ENCODE measurements at places on chromosomes 2 and 18.
A peak's percentile ranks its signal among the peaks of the same experiment; 100 is the strongest.

DNA sequence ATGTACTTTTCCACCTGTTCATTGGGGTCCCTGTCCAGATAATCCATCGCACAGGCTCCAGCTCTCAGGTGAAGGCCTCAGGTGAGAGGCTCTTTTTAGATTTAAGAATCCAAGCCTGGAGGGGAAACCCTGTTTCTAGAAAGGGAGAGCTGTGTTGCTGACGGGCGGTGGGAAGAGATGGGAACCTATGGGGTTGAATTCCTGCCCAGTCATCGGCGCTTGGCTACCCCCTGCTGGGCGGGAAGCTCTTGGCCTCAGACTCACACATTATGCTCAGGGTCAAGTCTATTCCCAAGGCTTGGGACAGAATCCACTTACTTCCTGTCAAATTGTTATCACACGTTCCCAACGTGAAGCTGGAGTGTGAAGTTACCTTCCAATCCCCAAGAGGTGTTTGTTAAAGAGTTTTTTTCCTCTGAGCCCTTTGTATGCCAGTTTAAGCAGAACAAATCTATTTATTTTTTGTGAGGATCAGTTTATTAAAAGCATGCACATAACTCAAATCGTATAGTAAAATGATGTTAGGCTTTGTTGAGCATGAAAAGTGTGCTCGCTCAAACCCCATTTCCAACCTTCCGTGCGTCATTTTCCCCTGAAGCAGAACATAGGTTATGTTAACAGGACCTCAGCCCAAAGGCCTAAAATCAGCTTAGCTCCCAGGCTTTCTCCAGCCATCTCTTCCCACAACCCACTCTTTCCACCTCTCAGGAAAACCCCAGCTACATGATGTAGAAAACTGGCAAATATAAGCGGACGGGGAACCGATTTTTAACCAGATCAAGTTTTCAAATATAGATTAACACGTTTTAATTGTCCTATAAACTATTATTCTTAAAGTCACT, 181.7 kb upstream of the ETAA1 start:
- no peaks in the 10 kb centered on the region for H3K27me3 ChIP-seq
- peak overlapping the region; percentile 86 for H3K27ac ChIP-seq
- DNase-seq = peak; percentile 92
- H3K4me3 ChIP-seq = no peak overlapping the region

- H3K4me1 ChIP-seq = peaks cover 12% of the 10 kb centered on the region
- peak overlapping the region; percentile 68 for H3K27ac ChIP-seq
- DNase-seq = peak; percentile 44
- H3K27me3 ChIP-seq = no peaks in the 10 kb centered on the region
- H3K4me3 ChIP-seq = no peak overlapping the region
Observed at GRCh38 chr18:58541146-58541788, 87.6 kb downstream of the ALPK2 start.

DNA sequence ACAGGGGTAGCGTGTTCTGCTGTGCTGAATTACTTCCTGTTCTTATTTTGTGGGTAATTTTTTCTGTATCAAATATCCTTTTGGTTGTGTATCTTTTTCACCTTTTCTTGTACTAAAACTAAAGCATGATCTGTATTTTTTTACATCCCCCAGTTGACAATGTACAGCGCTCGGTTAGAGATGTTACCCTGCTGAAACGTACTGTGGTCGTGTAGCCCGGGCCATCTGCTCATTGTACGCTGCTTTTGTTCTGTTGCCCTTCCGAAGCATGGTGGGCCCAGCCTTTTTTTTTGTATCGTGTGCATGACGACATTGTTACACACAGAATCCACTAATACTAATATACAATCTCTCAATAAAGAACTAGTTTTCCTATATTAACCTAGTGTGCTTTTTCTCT, 233.1 kb downstream of the HAUS1 start:
- H3K27me3 ChIP-seq = peaks cover 64% of the 10 kb centered on the region
- H3K4me3 ChIP-seq = no peak overlapping the region
- no peaks in the 10 kb centered on the region for H3K4me1 ChIP-seq
- no peak overlapping the region for H3K27ac ChIP-seq
- no peak for DNase-seq
- no peaks in the 10 kb centered on the region for H3K36me3 ChIP-seq

DNA sequence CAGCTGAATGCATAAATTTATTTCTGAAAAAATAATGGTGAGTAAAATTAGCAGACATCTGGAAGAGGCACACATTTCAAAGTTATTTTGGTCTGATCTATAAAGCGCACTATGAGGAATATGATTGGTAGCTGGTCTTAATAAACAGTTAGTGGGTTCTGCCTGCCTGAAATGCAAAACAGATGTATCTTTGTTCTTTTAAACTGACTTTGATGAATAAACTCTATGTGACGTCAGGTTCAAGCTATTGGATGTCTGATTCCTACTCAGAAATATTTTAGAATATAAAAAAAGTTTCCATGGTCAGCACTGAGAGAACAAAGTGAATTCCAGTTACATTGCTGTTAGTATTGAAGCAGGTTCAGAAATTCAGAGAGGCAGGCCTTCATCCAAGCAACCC, 136.4 kb downstream of the TPGS2 start:
- peak overlapping the region; percentile 24 for H3K4me3 ChIP-seq
- H3K36me3 ChIP-seq = no peaks in the 10 kb centered on the region
- H3K27me3 ChIP-seq = no peaks in the 10 kb centered on the region
- H3K4me1 ChIP-seq = peaks cover 31% of the 10 kb centered on the region
- peak; percentile 93 for DNase-seq

- no peaks in the 10 kb centered on the region for H3K27me3 ChIP-seq
- DNase-seq = peak; percentile 4
- H3K36me3 ChIP-seq = no peaks in the 10 kb centered on the region
- H3K27ac ChIP-seq = no peak overlapping the region
- no peaks in the 10 kb centered on the region for H3K4me1 ChIP-seq
- H3K4me3 ChIP-seq = no peak overlapping the region
Observed at GRCh38 chr2:102975996-102976975, 214.5 kb downstream of the TMEM182 start.

DNA sequence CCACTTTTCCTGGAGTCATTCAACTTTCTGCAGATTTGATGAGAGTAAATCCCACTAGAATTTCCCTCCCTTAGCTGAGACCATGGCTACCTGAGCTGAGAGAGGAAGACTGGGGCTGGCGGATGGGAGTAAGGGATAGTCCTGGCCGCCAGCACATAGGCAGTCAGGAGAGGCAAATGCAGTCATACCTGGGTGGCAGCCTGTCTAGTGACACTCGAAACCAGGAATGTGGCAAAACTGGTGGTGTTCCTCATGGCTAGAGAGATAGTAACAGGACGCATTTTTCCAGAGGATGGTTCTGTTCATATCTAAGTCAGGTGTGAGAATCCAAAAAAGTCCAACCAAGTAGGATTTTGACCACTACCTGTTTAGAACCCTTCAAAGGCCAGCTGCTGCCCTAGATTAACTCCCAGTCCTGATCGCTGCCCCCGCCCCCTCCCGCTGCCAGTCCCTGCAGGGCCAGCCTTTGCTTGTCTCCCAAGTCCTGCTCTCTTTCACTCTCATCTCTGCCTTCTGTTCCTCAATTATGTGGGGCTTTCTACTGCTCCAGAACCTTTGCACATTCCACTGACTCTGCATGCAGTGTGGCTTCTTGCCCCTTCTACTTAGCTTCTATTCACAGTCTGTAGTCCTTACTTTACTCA, 17.4 kb upstream of the SCG2 start:
- H3K4me1 ChIP-seq = no peaks in the 10 kb centered on the region
- no peaks in the 10 kb centered on the region for H3K36me3 ChIP-seq
- H3K27ac ChIP-seq = no peak overlapping the region
- peaks cover 2% of the 10 kb centered on the region for H3K27me3 ChIP-seq

- H3K27ac ChIP-seq = no peak within 1 kb of the TSS
- no peak within 1 kb of the TSS for H3K4me3 ChIP-seq
- H3K4me1 ChIP-seq = no peaks in the 10 kb centered on the region
- H3K36me3 ChIP-seq = no peaks in the 10 kb centered on the region
- H3K27me3 ChIP-seq = no peaks in the 10 kb centered on the region
Observed at GRCh38 chr2:224401641-224402342, at the start of gene FAM124B. Gene FAM124B, minus strand, starts transcription at chr2:224402107. Its CDS starts 339 bp downstream, at chr2:224401768.

- no peaks in the 10 kb centered on the region for H3K36me3 ChIP-seq
- H3K27ac ChIP-seq = no peak overlapping the region
- no peaks in the 10 kb centered on the region for H3K4me1 ChIP-seq
- DNase-seq = no peak
Observed at GRCh38 chr18:27645929-27646328, 460.8 kb upstream of the CHST9 start.

DNA sequence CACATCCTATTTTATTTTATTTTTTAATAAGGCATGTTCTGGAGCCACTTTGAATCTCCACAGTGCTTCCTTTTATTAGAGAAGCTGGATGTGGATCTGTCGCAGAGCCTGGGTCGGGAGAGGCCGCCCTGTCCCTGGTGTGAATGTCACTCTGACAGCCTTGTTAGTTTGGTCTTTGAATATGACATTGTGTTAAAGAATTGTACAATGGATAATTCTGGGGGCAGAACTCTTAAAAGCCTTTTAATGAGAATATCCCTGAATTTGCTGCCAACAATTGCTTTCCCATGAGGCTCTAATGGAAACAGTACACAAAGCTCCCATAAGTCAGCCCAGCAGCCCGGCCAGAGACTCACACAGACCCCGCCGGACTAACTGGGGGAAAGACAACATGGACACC, 82.4 kb downstream of the MTCL1 start:
- no peak overlapping the region for H3K27ac ChIP-seq
- peaks cover 14% of the 10 kb centered on the region for H3K4me1 ChIP-seq
- DNase-seq = no peak
- H3K36me3 ChIP-seq = peaks cover 75% of the 10 kb centered on the region
- H3K27me3 ChIP-seq = no peaks in the 10 kb centered on the region

DNA sequence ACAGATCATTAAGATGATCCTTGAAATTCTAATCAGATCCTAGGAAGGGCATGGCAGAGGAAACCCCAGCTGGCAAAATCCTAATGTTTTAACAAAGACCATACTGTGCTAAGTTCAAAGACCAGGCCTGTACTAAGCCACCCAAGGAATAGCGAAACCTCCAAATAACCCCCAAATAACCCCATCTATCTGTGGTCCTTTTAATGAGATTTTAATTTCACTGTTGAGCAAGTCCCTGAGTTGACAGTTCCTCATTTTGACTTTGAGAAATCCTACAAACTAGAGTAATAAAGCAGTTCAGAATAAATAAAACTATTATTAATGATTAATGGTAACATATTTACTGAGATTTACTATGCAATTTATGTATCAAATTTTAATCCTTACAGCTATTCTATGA, 259.8 kb downstream of the STK39 start:
- H3K27me3 ChIP-seq = no peaks in the 10 kb centered on the region
- H3K4me1 ChIP-seq = peaks cover 25% of the 10 kb centered on the region
- H3K4me3 ChIP-seq = no peak overlapping the region
- peak overlapping the region; percentile 9 for H3K27ac ChIP-seq
- no peaks in the 10 kb centered on the region for H3K36me3 ChIP-seq
- DNase-seq = no peak

DNA sequence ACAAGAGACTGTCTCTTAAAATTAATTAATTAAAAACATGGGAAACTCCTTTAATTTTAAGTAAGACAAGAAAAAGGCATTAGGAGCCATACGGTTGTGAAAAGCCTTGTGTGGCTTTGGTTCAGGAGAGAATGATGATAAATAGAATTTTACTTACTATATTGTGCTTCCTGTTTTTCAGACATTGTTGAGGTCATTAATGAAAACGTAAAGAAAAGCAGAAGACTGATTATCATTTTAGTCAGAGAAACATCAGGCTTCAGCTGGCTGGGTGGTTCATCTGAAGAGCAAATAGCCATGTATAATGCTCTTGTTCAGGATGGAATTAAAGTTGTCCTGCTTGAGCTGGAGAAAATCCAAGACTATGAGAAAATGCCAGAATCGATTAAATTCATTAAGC, 10.7 kb upstream of the IL1RL2 start:
- no peaks in the 10 kb centered on the region for H3K4me1 ChIP-seq
- no peak overlapping the region for H3K4me3 ChIP-seq
- H3K36me3 ChIP-seq = peaks cover 53% of the 10 kb centered on the region
- no peak for DNase-seq
- no peak overlapping the region for H3K27ac ChIP-seq

DNA sequence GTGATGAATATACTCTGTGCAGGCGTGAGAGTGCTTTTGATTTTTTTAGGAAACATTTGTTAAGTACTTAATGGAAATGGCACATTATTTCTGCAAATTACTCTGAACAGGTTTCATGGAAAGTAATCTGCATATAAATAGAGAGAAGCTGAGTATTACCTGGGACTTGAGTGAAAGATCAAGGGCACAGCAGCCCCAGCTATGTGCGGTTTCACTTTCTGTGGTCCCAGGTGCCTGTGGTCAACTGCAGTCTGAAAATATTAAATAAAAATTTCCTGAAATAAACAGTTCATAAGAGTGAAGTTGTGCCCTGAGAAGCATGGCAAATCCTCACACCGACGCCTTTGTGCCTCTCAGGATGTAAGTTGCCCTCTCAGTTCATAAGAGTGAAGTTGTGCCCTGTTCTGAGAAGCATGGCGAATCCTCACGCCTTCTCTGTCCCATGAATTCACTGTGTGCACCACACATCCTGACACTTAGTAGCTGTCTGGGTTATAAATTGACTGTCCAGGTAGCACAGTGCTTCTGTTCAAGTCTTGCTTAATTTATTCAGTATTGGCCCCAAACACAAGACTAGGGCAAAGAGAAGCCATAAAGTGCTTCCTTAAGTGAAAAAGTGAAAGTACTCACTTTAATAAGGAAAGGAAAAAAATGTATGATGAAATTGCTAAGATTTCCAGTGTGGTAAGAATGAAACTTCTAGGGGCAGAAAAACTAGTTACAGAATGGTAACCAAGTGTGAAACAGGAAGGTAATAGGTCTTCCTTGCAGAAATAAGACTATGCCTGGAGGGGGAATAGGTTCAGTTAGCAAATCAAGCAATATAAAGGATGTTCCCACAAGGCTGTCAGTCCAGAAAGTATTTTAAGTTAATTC, 4.3 kb upstream of the SNTG2 start:
- H3K27ac ChIP-seq = no peak overlapping the region
- peaks cover 18% of the 10 kb centered on the region for H3K27me3 ChIP-seq
- no peaks in the 10 kb centered on the region for H3K36me3 ChIP-seq

DNA sequence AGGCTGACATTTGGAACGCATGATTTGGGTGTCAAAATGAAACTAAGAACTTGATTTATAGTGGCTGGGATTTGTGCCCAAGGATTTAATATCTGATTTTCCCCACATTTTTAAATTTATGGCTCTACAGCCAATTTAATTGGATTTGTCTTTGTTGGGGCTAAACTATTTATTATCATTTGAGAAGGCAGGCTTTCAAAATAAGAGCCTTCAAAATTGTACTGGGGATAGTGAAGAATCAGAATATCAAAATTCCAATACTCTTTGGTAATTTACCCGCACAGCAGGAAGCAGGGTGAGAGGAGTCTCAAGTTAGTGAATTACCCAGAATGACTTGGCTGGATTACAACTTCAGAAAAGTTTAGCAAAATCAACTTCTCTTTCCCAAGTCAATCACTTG, 278.1 kb downstream of the LRATD1 start:
- no peak overlapping the region for H3K4me3 ChIP-seq
- no peak for DNase-seq
- H3K4me1 ChIP-seq = no peaks in the 10 kb centered on the region
- H3K27ac ChIP-seq = no peak overlapping the region

- H3K27me3 ChIP-seq = peaks cover 26% of the 10 kb centered on the region
- H3K4me3 ChIP-seq = no peak overlapping the region
- no peak overlapping the region for H3K27ac ChIP-seq
- H3K36me3 ChIP-seq = peaks cover 4% of the 10 kb centered on the region
- no peak for DNase-seq
Observed at GRCh38 chr2:38074058-38074763, 1.7 kb downstream of the CYP1B1 start.

GRCh38 chr18:3830604-3831003, 380.6 kb downstream of the TGIF1 start:
- H3K27ac ChIP-seq = peak overlapping the region; percentile 45
- H3K27me3 ChIP-seq = no peaks in the 10 kb centered on the region
- peak; percentile 81 for DNase-seq
- H3K4me3 ChIP-seq = no peak overlapping the region
- no peaks in the 10 kb centered on the region for H3K36me3 ChIP-seq
- peaks cover 4% of the 10 kb centered on the region for H3K4me1 ChIP-seq
